ENCODE measurements at places on chromosomes 6 and 20. TPM values are rescaled to one million over a fixed set of nuclear protein-coding genes. Genes with fewer than 3 reads are reported as not detected.

DNA sequence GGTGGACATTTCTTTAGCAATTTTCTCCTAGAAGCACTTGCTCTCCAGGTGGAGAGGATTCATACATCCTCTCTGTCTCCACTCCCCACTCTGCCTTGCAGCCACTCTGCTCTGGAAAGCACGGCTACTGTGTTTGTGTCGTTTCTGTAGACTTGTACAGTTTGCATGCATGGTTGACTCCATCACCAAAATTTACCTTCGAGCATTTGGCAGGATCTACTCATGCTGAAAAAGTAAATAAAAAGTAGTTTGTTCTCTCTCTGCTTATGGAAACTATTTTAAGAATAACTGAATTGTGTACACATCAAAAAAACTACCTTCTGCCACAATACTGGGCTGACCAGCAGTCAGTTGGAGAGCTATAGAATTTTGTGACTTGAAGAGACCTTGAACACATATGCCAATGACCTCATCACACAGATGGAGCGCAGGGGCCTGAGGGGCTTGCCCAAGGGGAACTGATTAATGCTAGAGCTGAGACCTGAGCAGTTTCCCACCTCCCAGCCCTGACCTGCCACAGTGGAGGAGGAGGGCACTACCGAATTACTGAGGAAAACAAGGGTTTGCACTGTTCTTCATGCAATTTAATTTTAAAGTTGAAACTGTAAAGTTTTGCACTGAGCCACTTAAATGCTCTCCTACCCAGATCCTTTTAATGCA is 33.7 kb upstream of the FOXQ1 start:
- H3K4me1 ChIP-seq = no peaks in the 10 kb centered on the region
- peaks cover 21% of the 10 kb centered on the region for H3K27me3 ChIP-seq
- no peak overlapping the region for H3K27ac ChIP-seq
- no peak for DNase-seq
- H3K36me3 ChIP-seq = peaks cover 7% of the 10 kb centered on the region

TFAP2A gene
- polyA plus RNA-seq = not detected

- no peak for DNase-seq
- no peak overlapping the region for H3K4me3 ChIP-seq
- H3K36me3 ChIP-seq = no peaks in the 10 kb centered on the region
- H3K27me3 ChIP-seq = no peaks in the 10 kb centered on the region
- H3K27ac ChIP-seq = no peak overlapping the region
Observed at GRCh38 chr6:164554700-164555476, 754.5 kb downstream of the C6orf118 start.

DNA sequence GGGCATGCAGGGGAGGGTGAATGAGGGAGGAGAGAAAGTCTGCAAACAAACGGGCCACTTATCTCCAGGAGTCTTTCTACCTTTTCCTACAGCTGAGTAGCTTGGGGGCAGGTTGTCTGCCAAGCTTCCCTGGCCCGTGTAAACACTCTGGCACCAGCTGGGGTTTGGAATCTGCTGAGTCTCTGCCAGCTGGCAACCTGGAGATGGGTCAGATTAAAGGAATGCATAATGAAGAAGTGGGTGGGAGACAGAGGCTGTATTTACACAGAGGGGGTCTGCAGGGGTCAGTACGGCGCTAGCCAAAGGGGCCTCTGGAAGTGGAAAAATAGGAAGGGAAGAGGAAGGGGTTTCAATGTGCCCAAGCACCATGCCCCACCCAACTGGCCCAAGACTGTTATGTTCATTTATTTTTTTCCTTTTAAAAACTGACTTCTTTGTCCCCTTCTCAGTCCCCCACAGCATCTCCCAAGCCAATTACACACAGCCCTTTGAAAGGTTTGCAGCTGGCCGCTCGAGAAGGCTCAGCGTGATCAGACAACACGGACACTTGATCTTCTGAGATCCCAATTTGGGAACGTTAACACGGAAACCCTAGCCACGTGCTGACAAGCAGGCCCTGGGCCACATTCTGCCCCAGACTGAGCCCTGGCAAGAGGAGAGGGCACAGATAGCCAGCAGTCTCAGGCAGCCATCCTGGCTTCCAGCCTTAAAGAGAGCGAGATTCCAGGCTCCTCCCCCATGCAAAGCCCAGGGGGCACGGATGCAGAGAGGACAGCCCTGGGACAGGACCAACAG is 25.2 kb downstream of the TRAM2 start:
- peaks cover 70% of the 10 kb centered on the region for H3K4me1 ChIP-seq
- H3K4me3 ChIP-seq = no peak overlapping the region
- DNase-seq = no peak
- H3K36me3 ChIP-seq = no peaks in the 10 kb centered on the region
- H3K27me3 ChIP-seq = no peaks in the 10 kb centered on the region
- H3K27ac ChIP-seq = no peak overlapping the region

PNPLA1 gene
- polyA plus RNA-seq = not detected

SLC35B3 gene
- 10.2 TPM for polyA plus RNA-seq

- no peak for DNase-seq
- no peaks in the 10 kb centered on the region for H3K4me1 ChIP-seq
- H3K27me3 ChIP-seq = no peaks in the 10 kb centered on the region
- H3K4me3 ChIP-seq = no peak overlapping the region
- H3K36me3 ChIP-seq = peaks cover 5% of the 10 kb centered on the region
Observed at GRCh38 chr6:34839666-34840352, 47.9 kb downstream of the BLTP3A start.

GRCh38 chr6:106300020-106300780 is 25.4 kb downstream of the ATG5 start:
- H3K36me3 ChIP-seq = peaks cover 4% of the 10 kb centered on the region
- H3K4me3 ChIP-seq = no peak overlapping the region
- H3K27ac ChIP-seq = no peak overlapping the region
- no peaks in the 10 kb centered on the region for H3K27me3 ChIP-seq

DNA sequence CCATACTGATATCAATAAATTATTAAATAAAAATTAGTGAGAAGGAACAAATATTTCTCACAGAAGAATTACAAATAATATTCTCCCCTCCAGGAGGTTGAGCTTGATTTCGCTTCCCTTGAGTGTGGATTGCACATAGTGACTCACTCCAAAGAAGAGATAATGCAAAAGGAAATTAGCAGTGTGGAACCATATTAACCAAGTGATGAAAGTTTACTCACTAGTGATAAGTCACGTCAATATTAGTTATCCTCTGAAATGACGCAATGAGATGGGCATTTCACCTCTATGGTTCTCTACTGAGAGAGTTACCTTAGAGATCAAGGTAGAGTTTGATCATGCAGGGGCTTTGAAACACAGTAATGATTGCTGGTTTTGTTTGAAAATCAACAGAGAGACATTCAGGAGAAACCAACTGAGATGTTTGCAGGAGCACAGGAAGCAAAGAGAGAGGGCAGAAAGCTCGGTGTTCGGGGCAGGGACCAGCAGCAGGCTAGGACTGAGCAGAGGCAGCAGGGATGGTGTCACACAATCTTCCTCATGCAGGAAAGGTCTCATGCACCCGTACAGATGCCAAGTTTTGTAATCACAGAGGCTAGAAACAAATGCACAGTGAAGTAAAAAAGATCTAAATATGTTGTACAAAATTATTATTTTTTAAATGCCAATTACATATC is 634.5 kb downstream of the QKI start:
- DNase-seq = no peak
- H3K27ac ChIP-seq = no peak overlapping the region
- H3K4me1 ChIP-seq = no peaks in the 10 kb centered on the region

CGAS gene
- 1.9 TPM for polyA plus RNA-seq

DNA sequence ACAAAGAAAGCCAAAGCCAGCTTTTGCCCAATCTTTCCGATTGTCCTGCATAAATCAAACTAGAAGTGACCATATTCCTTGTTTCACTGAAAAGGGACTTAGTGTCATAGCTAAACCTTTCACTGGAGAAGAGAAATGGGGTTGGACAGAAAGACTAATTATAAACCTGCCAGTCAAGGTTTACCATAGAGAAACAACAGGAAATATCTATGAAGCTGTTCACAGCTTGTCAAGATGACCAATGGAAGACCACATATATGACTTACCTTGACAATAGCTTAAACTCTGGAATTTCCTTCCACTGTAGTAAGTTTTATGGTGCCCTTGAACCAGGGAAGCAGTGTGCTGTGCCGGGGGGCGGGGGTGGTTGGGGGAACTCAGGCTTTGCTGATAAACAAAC is 107.7 kb upstream of the PHACTR1 start:
- no peaks in the 10 kb centered on the region for H3K36me3 ChIP-seq
- no peak overlapping the region for H3K4me3 ChIP-seq
- no peak overlapping the region for H3K27ac ChIP-seq

GRCh38 chr6:12957321-12958051 is 240.9 kb downstream of the PHACTR1 start:
- peaks cover 21% of the 10 kb centered on the region for H3K4me1 ChIP-seq
- H3K4me3 ChIP-seq = peak overlapping the region; percentile 92
- no peaks in the 10 kb centered on the region for H3K36me3 ChIP-seq

KCNQ5 gene
- 2.3 TPM for polyA plus RNA-seq

DNA sequence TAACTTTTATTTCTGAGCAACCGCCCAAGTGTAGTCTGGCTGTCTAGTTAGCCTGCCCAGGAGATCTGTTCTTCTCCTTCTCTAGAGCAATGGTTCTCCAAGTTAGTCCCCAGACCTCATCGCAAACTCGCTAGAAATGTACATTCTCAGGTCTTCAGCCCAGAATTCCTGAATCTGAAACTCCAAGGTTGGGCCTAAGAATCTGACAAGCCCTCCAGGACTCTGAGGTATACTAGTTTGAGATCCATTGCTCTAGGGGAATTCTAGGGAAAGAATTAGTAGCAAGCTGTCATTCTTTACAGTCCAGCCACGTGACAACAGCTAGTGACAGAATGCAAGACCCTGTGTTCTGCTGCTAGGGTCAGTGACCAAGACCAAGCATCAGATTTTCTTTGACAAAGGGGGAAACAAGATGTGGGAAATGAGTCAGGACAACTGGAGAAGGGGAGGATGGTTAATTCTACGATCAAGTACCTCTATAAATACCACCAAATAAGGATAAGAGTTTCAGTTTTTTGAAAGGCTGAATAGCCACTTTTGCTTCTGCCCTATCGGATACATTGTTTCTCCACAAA is 5.8 kb downstream of the UBE2V1 start:
- H3K4me1 ChIP-seq = peaks cover 84% of the 10 kb centered on the region
- DNase-seq = no peak
- H3K4me3 ChIP-seq = no peak overlapping the region
- no peaks in the 10 kb centered on the region for H3K27me3 ChIP-seq
- no peaks in the 10 kb centered on the region for H3K36me3 ChIP-seq

DNA sequence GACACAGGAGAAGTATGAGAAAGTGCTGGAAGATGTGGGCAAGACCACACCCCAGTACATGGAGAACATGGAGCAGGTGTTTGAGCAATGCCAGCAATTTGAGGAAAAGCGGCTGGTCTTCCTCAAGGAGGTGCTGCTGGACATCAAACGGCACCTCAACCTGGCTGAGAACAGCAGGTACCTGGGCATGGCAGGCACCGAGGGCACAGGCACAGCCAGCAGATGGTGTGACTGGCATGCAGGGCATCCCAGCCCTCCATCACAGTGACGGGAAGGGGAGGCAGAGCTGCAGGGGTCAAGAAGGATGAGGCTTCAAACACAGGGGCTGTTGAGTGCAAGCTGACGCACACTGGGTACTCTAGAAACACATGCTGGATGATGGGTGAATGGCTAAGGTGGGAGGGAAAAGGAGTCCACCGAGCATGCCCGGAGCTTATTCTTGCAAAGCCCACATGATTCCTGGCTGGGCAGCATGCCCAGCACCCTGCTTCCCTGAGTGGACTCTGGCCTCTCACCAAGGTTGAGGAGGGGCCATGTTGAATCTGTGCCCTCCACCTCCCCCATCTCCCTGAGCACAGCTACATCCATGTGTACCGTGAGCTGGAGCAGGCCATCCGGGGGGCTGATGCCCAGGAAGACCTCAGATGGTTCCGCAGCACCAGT is 26.3 kb downstream of the SPDEF start:
- no peaks in the 10 kb centered on the region for H3K36me3 ChIP-seq
- H3K4me1 ChIP-seq = peaks cover 1% of the 10 kb centered on the region
- H3K27ac ChIP-seq = no peak overlapping the region
- no peaks in the 10 kb centered on the region for H3K27me3 ChIP-seq
- DNase-seq = no peak

- H3K27ac ChIP-seq = no peak overlapping the region
- H3K4me1 ChIP-seq = no peaks in the 10 kb centered on the region
- no peak for DNase-seq
- no peak overlapping the region for H3K4me3 ChIP-seq
Observed at GRCh38 chr6:41822021-41822420, 34.5 kb downstream of the TOMM6 start.

LY86 gene
- polyA plus RNA-seq = 6.0 TPM

NT5E gene
- polyA plus RNA-seq = 128 TPM

PANK2 gene
- 36.8 TPM for polyA plus RNA-seq

DNA sequence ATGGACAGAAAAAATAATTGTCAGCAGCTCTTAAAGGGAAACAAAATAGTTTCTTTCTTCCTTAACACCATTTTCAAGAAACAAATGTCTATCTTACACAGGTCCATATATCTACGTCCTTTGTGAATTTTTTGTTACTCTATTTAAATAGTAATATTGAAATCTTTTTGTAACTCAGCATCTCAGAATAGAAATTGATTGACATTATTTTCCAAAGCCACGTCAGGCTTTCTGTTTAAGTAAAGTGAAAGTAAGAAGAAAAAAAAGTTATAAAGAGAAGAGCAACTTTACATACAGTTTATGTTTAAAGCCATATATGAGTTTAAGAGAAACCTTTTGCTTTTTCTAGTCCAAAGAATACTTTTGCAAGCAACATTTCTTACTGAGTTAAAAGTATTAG is 402.9 kb upstream of the SOX4 start:
- no peak for DNase-seq
- peaks cover 22% of the 10 kb centered on the region for H3K4me1 ChIP-seq
- peaks cover 16% of the 10 kb centered on the region for H3K36me3 ChIP-seq
- no peak overlapping the region for H3K4me3 ChIP-seq
- no peak overlapping the region for H3K27ac ChIP-seq
- H3K27me3 ChIP-seq = no peaks in the 10 kb centered on the region

DNA sequence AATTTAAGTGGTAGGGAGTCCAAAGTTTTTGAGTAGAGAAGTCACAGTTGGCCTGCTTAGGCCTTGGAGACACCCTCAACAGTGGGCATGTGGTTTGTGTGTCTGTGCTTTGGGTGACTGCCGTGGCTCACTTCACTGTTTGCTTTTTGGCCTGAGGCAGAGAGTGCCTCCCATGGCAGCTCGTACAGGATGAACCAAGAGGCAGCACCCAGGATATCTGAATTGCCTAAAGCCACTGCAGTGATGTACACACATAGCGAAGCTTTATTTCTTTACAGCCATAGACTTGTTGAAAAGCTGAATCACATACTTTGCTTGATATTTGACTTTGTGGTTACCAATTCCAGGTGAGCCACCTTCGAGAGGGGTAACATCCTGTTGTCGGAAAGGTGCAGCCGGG is 21.6 kb downstream of the RREB1 start:
- H3K4me3 ChIP-seq = peak overlapping the region; percentile 75
- peaks cover 82% of the 10 kb centered on the region for H3K4me1 ChIP-seq
- H3K27me3 ChIP-seq = no peaks in the 10 kb centered on the region
- DNase-seq = no peak

- H3K36me3 ChIP-seq = no peaks in the 10 kb centered on the region
- peaks cover 70% of the 10 kb centered on the region for H3K4me1 ChIP-seq
- H3K27me3 ChIP-seq = no peaks in the 10 kb centered on the region
Observed at GRCh38 chr6:42315991-42316970, 98.6 kb upstream of the MRPS10 start.

RAET1E gene
- polyA plus RNA-seq = not detected

Measured in naive thymus-derived CD8-positive, alpha-beta T cell (primary cell).